ENCODE measurements at places on chromosomes 1 and 21.

DNA sequence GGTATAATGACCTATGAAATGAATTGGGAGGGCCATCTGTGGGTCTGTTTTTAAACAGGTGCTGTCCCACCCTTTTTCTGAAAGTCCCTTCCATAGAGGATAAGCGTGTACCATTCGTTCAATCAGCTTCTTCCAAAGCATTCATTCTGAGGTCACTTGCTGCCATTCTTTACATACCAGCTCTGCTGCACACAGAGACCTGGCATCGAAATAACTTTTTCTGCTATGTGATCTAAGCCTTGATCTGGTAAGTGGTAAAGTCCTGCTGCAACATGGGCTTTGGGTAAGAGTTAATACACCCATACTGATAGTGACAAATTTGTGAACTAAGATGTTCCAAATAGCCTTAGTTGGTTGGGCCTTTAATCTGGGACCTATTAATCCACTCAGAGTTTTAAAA is 38.9 kb downstream of the DR1 start:
- no peak for DNase-seq

DNA sequence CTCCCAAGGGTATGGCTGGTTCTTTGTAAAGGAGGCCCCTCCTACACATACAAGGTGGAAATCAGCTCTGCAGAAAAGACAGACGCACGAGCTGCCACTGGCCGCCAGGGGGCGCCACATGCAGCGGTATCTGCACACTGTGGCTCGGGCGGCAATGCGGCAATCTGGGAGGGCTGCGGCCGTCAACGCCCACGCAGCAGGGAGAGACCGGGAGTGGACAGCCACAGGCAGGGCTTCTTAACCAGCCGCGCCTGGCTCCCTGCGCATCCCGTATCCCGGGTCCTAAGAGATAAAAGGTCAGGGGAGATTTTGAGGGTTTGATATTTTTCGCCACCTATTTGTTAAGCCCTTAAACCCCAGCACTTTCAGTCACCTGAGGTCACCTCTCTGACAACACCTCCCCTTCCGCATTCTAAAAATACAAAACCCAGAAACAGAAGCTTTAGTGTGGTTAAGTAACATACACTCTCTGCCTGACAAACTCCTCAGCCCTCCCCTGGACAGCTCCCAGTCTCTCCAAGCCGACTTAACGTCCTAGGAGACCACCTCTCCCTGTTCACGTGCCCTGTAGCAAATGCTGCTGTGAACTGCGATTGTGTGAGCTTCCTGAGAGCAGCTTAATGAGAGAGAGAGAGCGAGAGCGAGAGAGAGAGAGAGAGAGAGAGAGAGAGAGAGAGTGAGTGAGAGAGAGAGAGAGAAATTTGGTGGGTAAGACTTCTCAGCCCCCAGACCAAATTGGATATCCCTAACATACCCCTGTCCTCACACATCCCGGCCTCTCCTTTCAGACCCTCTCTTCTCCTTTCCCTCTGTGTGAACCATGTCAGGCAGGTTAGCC is 13.5 kb upstream of the KCNA2 start:
- peak; percentile 93 for DNase-seq

GRCh38 chr1:76352741-76353435 is 278.3 kb downstream of the ST6GALNAC3 start:
- no peak for DNase-seq

- peak; percentile 12 for DNase-seq
These were observed 16.0 kb upstream of the EPS15 start for GRCh38 chr1:51535006-51535592.

DNA sequence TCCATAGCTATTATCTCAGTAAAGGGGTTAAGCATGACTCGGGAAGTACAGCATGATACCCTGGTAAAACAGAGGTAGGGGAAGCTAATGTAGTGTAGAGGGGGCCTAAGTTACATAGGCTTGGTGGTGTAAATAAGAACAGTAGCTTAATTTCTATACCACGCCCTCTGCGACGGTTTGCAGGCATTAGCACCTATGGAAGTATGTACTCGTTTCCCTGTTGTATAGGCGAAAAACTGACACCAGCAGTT is 470 bp upstream of the NAXE start:
- no peak for DNase-seq

DNA sequence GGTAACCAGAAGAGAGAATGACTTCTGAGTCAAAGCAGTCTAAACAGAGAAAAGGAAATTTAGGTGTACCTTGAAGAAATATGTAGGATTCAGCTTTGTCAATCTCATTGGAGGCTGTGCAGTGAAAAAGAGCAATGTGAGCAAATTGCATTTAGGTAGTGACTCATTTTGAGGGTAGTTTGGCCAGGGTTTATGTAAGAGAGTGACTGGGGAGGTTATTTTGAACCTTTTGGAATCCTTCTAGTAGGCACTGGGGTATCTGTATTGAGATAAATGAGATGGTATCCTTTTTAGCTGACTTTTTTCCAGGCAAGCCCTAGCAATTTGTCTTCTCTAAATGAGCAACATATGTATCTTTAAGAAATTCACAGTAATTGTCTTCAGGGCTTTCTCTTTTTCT is 95.9 kb downstream of the DISP1 start:
- DNase-seq, result no peak

DNA sequence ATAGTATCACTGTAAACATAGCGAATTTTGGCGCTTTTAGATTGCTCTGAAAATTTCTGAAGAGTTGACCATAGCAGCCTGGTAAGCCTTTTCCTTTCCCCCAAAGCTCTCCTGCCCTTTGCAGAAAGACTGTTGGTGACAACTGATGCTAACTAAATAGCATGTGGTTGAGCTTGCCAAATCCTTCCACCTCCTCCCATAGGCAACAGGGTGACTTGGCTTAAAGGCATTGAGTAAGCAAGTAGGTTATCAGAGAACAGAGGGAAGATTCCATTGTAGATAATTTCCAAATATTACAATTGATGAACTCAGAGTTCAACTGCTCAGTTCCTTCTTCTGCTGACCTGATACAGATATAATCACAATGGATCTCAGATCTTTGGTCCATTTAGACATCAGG is 19.9 kb upstream of the HMGCL start:
- no peak for DNase-seq

GRCh38 chr21:20998886-20999285 is 677 bp downstream of the NCAM2 start:
- DNase-seq, result no peak

DNA sequence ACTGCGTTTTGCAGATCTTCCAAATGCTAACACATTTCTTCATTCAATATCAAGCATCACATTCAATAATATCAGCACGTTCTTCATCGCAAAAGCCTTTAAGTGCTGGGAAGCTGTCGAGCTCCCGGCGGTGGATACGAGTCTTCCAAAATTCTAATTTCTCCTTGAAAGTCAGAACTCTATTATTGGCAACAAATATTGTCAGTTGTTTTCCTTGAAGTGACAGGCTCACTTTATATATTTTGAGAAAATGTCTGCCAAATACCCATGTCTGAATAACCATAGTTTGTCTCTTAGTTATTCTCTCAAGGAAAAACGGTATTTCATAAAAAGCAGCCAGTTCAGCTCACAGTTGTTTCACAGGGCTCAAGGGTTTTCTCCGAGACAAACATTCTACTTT is 226.2 kb upstream of the C1orf174 start:
- no peak for DNase-seq

DNA sequence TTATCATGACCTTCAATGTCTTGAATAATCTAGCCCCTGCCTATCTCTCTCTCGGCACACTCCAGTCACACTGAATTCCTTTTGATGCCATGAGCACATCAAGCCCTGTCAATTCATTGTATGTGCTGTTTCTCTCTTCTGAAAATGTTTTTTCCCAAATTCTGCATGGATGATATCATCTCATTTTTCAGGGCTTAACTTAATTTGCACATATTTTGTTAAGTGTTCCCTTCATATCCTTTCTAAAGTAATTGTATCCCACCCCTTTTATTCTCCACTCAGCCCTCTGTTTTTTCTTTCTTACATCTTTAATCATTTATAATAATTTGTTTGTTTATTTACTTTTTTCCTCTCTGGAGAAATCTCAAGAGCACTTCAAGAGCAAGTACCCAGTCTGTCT is 149.9 kb downstream of the ZNF326 start:
- no peak for DNase-seq

- DNase-seq, result no peak
These were observed 127.2 kb downstream of the FAM78B start for GRCh38 chr1:166039436-166040201.

- DNase-seq, result no peak
These were observed 135.0 kb downstream of the NAV1 start for GRCh38 chr1:201673915-201674314.

DNA sequence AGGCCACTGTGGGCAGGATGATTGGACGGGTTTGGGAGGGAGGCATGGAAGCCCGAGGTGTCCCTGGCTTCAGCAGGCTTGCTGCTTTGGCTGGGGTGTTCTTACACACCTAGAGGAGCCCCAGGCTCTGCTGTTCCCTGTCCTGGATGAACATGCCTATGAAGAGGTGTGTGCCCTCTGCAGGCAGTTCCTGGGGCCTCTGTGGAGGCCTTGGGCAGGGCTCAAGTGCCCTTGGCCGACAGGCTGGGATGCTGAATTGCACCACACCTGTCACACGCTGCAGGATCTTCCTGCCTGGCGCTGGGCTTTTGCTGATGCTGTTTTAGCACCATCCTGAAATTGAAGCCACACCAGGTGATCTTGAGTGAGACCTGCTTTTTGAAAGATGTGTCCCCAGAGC is 415.0 kb upstream of the VAMP3 start:
- no peak for DNase-seq

DNA sequence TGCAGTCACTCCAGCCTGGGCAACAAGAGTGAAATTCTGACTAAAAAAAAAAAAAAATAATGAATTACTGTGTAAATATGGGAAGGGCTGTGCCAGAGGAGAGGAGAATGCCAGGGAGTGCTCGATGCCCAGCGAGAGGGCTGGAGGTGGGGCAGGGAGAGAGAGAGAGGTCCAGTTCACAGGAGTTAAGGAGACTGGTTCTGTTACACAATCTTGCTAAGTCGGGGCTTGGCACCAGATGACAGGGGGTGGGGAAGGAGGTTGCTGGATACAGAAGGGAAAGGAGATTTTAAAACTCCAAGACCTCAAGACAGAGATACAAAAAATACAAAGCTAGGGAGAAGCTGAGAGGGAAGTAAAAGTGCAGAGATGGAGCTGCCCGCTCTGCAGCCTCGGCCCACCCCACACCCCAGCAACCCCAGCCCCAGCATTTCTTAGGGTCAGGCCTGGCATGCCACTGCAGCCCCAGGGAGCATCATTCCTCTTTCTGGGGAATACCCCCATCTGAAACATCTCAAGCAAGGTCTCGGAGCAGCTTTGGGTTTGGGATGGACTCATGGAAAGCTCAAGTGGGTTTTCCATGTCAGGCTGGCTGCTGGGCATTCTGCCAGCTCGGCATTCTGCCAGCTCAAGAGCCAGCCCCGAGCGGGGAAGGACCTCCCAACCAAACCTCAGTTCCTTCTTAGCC is 991 bp downstream of the SELENBP1 start:
- DNase-seq, result no peak

DNA sequence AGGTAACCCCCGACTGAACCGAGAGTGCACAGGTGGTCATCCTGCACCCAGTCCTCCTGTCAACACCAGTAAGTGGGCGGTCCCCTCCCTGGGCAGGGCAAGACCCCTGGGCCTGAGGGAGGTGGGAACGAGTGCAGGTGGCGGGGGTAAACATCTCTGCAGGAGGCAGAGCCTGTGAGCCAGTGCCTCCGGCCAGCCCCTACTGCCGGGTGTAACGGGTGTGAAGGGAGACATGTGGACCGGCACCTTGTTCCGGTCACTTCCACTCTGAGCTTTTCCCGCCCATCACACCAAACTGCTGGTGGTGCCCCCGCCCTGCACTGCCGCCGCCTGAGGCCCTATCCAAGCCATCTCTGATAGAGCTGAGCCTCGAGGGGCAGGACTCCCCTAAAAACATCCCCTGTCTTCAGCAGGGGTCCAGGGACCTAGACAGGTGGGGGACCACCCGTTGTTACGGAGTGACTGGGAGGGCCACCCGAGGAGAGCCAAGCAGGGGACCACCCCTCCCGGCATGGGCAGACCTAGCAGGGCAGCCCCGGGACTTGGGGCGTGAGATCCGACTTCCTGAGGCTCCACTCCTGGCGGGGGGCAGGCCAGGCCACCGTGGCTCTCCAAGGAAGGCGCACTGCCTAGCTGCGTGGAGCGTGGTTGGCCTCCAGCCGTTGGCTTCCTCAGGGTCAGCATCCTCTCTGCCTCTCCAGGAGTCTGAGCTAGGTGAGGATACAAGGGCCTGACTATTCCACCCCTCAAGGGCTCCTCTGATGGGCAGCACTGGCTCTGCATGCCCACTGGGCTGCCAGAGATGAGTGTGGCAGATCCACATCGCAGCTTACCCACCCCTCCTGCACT is 43.8 kb upstream of the LBR start:
- no peak for DNase-seq

DNA sequence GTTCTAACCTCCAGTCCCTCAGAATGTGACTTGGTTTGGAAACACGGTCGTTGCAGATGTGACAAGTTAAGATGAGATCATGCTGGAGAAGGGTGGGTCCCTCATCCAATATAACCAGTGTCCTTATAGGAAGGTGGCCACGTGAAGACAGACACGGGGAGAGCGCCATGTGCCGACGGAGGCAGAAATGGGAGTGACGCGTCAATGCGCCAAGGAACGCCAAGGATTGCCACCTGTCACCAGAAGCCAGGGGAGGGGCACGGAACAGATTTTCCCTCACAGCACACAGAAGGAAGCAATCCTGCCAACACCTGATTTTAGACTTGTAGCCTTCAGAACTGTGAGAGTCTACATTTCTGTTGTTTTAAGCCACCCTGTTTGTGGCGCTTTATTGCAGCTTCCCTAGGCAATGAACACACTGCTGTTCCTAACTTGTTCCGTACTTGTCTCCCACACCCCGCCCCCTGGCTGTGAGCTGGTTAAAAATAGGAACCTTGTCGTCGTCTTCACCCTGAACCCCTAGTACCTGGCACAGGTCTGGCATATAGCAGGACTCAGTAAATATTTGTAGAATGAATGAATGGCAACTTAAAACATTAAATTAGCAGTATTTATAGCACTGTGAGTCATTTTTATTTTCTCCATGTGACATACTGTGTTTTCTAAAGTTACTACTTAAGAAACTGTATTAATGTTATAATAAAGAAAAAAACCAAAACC is 14.2 kb downstream of the RIMS3 start:
- no peak for DNase-seq
